ENCODE measurements at places on chromosomes 1 and 21.

- peak; percentile 57 for DNase-seq
Observed at GRCh38 chr1:61157468-61157987, 75.2 kb downstream of the NFIA start.

- DNase-seq = no peak
Observed at GRCh38 chr1:234216116-234216703, 157.0 kb upstream of the COA6 start.

DNA sequence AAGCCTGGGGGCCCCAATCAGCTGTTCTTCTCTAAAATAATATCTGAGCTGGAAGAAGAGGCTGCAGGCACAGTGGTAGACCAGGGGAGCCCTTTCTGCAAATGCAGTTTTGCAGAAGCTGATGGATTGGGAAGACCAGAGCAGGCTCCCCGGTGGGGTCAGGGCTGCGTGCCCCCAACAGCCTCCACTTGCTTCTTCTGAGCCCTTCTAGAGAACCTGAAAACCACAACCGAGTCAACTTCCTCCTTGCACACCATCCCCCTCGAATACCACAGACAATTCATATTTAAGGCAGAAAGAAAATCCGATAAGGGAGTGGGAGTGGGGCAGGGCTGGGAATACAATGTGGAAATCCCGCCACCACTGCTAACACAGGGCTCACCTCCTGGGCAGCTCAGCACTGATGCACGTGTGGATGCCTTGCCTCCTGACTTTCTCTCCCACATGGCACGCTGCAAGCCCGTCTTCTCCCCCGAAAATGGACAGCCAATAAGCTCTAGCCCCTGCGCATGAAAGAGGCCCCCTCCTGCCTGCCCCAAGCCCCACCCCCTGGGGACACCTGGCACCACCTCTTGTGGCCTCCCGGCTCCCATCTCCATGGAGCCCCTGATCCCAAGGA is 25.4 kb upstream of the ALDH4A1 start:
- no peak for DNase-seq

- no peak for DNase-seq
Observed at GRCh38 chr1:59046730-59047157, 250.2 kb upstream of the FGGY start.

- no peak for DNase-seq
Observed at GRCh38 chr21:39094087-39094780, 89.0 kb downstream of the PSMG1 start.

DNA sequence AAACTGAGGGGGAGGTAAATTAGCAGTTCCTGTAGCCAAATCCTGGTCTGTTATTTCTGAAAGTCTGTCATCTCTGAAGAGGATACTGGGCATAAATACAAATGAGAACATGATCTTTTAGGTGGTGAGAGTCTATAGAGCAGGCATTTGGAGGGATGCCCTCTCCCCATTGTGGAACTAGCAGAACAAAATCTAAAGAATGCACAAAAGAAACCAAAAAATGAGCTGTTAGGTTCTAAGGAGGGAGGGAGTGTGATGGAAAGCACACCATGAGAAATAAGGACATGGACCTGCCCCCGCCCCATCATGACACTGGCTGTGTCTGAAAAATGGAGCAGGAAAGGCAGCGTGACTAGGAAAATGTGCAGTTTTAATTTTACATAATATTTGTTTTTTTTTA is 262.0 kb downstream of the KIF26B start:
- no peak for DNase-seq

- DNase-seq = no peak
Observed at GRCh38 chr21:31901315-31901714, 28.5 kb downstream of the HUNK start.

DNA sequence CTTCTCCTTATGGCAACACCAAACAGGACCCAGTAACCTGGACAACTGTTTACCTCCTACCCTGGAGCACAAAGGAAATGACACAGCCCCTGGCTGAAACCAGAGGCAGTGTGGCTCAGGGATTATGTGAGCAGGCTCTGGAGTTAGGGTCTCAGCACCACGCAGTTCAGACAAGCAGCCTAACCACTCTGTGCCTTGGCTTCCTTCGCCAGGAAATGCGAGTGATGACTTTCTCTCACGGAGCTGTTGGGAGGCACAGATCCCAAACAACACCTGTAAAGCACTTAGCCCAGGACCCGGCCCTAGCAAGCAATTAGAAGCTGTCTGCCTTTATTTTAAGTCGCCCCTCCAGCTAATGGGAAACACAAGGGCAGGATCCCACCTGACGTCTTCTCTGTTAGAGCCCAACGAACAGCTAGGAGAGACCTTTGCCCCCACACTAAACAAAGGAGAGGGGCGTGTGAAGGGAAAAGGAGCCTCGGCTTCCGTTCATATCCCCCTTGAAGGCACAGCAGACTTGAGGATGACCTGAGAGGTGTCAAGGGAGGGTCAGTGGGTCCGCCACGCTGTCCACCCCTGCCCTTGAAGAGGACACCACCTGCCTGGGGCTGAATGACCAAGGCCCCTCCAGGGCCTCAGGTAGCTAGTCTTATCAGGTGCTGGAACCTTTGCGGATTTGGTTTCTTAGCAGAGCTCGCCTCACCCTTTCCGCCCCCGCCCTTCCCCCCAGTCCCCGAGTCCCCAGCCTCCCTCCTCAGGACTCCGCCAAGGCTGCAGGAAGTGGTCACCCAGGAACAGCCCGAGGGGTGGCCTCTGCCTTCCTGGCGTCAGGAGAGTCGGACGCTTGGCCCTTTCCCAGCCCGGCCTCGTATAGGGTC is 860 bp downstream of the TMEM63A start:
- no peak for DNase-seq

DNA sequence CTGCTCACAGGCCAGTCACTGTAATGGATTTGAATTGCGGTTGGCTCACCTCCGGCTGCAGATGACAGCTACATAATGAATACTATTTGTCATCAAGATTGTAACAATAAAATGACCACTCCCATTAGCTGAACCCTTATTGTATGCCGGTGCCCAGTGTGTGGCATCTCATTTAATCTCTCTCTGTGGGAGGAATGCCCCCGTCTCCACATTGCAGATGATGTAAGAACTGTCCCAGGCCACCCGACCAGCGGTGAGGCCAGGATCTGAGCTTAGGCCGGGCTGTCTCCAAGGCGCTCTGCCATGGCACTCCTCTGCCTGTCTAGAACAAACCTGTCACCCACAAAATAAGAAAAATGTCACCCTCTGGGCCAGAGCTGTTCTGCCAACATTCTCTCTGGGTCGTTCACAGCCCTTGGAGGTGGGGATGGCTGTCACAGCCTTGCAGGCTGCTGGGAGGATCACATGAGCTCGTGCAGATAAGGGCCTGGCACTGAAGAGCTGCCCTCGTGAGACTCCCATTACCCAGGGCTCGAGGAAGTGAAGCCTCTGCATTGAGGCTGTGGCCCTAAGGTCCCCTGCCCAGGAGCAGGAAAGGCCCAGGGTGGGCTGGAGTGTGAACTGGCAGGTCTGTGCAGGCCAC is 52.7 kb downstream of the ECE1 start:
- DNase-seq = no peak

DNA sequence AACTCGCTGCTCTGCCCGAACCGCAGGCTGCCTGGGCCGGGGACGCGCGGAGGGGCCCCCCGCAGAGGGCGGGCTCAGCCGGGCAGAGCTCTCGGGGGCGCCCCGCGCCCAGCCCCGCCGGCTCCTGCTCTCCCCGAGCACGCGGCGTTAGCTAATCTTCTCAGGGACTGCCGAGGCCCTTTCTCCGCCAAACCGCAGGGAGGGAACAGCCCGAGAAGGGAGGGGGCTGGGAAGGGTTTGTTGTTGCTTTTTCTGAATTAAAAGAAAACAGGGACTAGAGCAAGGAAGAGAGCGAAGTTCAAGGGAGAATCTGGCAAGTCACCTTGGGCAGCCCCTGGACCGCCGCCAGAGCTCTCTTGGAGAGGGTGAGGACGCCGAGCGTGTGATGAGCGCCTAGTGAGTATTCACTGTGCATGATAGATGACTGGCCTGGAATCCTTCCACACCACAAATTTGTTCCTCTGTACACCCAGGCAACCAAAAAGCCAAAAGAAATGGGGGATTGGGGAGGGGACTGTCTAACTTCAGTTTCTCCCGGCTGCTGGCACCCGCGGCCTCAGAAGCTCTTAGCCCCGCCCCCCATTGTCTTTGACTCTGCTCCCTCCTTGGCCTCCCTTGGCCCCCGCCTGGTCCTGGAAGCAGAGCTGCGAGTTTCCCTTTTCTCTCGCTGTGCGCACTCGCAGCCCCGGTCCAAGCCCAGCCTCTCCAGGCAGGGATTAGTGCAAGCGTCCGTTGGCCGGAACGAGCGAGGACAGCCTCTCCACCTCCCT is 19.7 kb upstream of the LMX1A start:
- peak; percentile 92 for DNase-seq

DNA sequence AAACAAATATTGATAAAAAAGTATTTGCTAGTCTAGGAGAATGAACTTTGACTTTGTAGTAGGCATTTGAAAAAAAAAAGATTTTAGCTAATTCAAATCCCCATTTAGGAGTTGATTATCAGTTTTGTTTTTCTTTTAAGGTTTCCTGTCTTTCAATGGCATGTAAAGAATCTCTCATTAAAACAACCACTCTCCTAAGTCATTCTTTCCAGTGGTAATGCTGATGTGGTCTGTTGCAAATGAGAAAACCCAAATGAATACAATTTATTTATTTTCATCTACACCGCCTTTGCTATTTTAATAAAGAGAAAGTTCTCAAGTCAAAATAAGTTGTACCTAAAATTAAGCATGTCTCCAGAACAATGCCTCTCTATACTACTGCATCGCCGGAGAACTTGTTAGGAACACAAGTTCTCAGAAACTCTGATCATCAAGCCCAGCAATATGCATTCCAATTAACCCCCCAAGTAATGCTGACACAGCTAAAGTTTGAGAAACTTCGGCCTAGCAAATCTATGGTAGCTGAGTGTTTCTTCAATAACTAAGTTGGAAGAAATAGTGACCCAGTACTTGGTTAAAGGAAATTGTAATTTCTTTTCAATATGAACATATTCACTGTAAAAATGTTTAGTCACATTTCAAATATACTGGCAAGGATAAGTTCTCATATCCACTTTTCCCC is 255.1 kb downstream of the PTPRC start:
- no peak for DNase-seq

- no peak for DNase-seq
Observed at GRCh38 chr1:109930252-109930993, 19.8 kb downstream of the CSF1 start.

DNA sequence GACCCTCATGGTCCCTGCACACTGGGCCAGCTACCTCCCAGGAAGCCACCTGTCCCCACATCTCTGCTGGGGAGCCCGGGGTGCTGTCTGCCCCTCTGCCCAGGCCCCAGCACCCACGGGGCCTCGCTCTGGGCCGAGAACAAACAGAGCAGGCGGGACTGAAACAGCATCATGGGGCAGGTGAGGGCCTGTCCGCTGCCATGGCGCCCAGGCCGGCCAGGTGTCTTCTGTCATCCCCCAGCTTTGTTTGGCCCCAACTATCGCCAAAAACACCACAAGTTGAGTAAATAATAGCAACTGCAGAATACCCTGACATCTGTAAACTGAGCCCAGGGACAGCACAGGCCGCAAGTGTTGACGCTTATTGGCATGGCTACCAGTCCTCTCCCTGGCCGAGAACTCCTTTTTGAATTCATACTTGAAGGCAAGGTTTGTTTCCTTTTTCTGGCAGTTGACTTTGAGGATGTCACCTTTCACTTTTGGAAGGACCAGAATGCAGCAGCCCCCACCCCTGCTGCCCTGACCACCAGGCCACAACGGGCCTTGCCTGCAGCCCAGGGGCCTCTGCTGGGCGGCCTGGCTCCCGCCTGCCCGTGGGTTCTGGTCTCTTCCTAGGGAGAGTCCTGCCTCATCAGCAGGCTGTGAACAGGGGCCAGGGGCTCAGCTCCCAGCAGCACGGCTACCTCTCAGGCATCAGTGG is 152.7 kb downstream of the CASZ1 start:
- no peak for DNase-seq

DNA sequence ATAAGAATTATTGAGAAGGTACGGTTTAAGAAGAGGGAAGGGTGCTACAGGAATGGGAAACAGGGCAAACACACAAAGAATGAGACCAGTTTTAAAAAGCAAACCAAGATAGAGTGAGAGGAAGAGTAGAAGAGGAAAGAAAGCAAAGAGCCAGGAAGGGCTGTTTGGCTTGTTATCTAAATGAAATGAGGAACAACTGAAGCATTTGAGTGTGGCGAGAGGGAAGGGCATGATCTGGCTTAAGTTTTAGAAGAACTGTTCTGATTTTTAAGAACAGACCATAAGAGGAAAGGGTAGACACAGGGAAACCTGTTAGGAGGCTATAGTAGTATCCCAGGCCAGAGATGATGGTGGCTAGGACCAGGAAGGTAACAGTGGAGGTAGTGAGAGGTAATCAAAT is 73.8 kb downstream of the TUT4 start:
- DNase-seq = no peak

DNA sequence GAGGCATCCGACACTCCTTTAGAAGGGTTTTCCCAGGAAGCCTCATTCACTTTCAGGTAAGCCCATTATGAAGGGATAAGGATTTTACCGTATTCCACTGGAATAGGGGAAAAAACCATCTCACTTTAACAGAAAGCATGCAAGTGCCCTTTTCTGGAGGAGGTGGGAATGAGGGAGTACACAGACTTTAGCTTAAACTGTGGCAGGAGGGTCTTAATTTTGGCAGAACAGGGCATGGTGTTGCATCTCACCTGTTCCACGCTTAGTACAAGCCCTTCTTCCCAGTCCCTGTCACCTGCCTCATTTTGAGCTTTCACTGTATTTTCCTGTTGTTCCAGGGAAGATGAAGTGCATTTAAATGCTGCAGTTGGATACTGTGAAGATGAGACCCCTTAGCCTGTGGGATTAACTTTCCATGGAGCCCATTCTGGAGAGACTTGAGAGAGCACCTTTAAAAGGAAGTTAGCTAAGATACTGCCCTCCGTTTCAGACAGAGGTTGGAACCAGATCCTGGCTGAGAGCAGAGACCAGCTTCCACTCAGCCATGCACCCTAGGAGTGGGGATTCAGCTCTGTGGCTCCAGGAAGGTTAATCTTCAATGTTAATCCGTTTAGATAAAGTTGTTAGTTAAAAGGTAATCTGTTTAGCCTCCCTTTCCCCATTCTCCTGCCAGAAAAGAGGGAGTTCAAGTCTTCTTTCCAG is 42.6 kb downstream of the PBX1 start:
- DNase-seq = no peak

- no peak for DNase-seq
Observed at GRCh38 chr1:113677250-113678158, 81.8 kb downstream of the PHTF1 start.
